ENCODE measurements at places on chromosomes 13 and 19. TPM values are rescaled to one million over a fixed set of nuclear protein-coding genes. Genes with fewer than 3 reads are reported as not detected.

Gene TPTE2
- total RNA-seq, result 0.17 TPM

- DNase-seq, result peak; percentile 23
These were observed 644 bp downstream of the MED26 start for GRCh38 chr19:16627193-16627927.

GRCh38 chr13:52712385-52712784 is 27.2 kb downstream of the CNMD start:
- DNase-seq, result no peak

DNA sequence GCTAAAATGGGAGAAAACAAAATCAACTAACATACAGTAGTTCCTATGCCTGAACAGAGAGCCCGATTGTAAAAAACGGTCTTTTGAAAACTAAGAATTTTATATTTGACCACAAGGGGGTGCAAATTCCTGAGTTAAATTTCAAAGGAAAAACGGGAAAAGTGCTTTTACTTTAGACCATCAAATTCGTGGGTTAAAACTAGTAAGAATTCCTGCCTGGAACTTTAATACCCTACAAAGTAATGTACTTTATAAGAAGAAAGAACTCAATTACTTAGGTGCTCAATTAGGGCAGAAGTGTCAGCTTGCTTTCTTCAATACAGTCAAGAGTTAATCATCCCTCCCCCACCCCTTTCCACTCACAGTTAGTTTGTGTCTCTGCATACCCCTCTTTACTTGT is 69.8 kb downstream of the KCNRG start:
- DNase-seq, result no peak

DNA sequence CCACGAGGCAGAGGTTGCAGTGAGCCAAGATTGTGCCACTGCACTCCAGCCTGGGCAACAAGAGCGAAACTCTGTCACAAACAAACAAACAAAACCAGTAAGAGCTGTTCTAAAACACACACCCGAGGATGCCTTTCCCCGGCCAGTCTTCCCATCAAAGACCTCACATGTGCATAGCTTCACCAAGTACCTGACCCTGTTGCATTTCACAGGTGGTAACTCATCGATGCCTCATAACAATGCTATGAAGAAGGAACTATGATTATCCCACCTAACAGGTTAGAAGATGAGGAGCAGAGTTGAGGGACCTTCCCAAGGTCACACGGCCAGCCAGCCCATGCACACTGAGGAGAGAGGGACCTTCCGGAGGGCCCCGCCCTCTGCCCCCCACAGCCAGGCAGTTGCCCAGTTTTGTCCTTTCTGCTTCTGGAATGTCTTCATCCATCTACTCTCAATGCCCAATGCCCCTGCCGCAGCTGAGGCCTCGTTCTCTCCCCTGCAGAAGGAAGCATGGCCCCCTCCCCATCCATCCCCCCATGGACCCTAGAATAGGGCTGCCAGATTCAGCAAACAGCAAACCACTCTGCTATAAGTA is 16.8 kb upstream of the LENG8 start:
- DNase-seq, result no peak

Measured in activated CD4-positive, alpha-beta T cell treated with anti-CD3 and anti-CD28 coated beads, Interleukin-2, amount 10 ng/mL, durations not matched to agents 7 days and 5 days (primary cell).